ENCODE measurements at places on chromosomes 13 and 19. TPM values are rescaled to one million over a fixed set of nuclear protein-coding genes. Genes with fewer than 3 reads are reported as not detected.

Gene ZNF100
- 0.63 TPM for total RNA-seq

Gene ZNF724
- total RNA-seq, result 23.1 TPM

Gene C1QTNF9
- 0.11 TPM for total RNA-seq

Gene MAP3K10
- total RNA-seq, result 13.0 TPM

Gene CEACAM6
- total RNA-seq, result 7.1 TPM

Gene PRTN3
- total RNA-seq, result 0.29 TPM

DNA sequence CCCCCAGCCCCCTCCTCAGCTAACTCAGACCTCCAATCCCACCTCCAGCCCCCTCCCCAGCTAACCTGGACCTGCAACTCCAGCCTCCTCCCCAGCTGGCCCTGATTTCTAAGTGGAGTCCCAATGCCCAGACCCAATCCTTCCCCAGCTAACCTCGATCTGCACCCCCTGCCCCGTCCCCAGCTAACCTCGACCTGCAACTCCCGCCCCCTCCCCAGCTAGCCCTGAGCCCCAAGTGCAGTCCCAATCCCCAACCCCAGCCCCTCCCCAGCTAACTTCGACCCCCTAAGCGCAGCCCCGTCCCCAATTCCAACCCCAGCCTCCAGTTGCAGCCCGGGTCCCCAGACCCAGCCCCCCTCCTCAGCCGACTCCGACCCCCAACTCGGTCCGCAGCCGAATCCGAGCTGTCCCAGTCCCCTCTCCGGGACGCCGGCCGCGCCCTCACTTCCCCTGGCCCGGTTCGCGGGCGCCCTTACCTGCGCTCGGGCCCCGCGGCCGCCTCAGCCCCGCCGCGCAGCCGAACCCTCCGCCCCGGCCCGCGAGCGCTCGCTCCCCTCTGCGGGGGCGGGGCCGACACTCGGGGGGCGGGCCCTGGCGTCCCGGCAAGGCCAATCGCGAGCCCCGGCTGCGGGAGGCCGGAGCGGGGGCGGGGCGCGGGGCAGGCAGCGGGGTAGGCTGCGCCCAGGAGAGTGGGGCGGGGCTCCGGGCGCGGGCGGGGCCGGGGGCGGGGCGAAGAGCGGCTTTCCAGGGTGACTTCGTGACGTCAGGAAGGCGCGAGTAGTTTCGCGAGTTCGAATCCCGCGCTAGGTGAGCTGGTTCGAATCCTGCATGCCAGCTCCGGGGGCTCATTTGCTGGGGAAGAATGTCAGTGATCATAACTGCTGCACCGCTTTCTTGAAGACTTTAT lies at the start of gene GNG7:
TSS of gene GNG7 (minus strand) at position 525 of the 907 bp plus-strand sequence. CDS start 182,006 bp downstream, outside the sequence.
- peak; percentile 81 for DNase-seq

- DNase-seq, result no peak
Observed at GRCh38 chr19:43362179-43362578, 8.7 kb downstream of the CD177 start.

GRCh38 chr13:20165417-20166257 lies 4.8 kb upstream of the GJA3 start:
- peak; percentile 67 for DNase-seq

GRCh38 chr13:77345150-77345780 lies 18.4 kb upstream of the MYCBP2 start:
- no peak for DNase-seq

GRCh38 chr13:85527316-85527715 lies 271.9 kb downstream of the SLITRK6 start:
- peak; percentile 8 for DNase-seq

DNA sequence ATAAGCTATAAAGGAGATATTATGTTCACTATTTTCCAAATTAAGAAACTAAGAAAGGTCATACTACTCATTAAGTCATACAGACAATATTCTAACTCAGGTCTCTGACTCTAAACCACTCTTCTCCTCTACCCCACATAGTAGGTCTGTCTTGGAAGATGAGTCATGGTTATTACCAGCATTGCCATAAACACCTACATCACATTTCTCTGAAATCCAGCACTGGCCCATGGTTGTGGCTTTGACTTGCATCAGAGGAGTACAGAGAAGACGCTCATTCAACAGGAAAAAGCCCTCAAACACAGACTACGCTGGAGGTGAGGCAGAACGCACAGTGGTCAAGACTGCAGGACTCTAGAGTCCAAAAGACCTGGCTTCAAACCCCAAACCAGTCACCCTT lies 476.8 kb downstream of the COG6 start:
- no peak for DNase-seq
